Pulmonary artery endothelial cell (primary cell): ENCODE measurements at places on chromosomes 5 and 9.

GRCh38 chr9:119074017-119074416 is 295.2 kb downstream of the BRINP1 start:
- DNase-seq = no peak

DNA sequence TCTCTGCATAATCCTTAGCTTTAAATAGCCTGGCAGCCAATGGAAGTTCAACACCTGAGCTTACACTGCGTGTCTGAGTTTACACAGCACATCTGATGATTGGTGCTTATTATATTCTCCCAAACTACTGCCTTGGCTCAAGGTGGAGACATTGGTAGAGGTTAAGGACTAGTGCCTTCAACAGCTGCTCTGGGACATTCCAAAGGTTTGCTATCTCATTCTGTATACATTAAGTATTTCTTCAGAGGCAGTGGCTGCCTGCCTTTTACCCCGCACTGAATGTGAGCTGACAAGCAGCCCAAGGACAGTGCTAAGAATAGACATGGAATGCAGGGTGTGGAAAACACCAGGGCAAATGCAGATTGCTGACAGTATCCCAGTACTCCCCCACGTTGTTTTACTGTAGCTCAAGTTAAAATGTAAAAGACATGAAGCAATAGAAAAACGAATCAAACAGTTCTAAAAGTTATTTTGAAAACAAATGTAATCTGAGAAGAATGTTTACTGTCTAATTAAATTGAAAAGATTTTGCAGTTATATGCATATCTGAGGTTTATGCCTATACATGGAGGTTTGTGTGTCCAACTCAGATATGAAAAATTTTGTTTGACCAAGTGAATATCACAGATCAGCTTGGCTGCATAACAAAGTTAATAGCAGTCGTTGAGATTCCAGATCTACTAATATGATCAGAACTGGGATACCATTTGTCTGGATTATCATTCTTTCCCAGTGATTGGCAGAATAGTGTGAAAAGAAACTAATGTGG is 1.8 kb downstream of the HSPB3 start:
- DNase-seq = no peak

- no peak for DNase-seq
These were observed 20.1 kb downstream of the SLC35D2 start for GRCh38 chr9:96363175-96363967.

- no peak for DNase-seq
These were observed 199.7 kb downstream of the ISL1 start for GRCh38 chr5:51582871-51583394.

- no peak for DNase-seq
These were observed 8.3 kb upstream of the SCGB3A1 start for GRCh38 chr5:180599590-180599914.

GRCh38 chr9:93920131-93920800 is 34.9 kb downstream of the BARX1 start:
- no peak for DNase-seq

DNA sequence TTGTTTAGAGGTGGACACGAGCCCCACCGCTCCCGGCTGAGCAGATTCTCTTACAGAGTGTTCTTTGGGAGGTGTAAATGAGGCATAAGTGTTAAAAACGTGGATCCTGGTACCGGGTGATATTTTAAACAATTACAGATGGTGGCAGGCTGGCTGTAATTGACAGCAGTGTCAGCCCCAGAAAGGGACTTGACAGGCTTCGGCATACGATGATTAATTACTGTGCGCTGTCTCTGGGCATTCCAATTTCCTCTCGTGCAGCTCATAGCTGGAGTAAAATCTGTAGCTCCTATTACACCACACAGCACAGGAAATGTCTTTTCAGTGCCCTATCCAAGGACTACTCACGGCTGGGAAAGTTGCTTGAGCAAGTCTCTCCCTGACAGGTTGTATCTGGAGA is 305.4 kb upstream of the IRX2 start:
- DNase-seq = no peak

DNA sequence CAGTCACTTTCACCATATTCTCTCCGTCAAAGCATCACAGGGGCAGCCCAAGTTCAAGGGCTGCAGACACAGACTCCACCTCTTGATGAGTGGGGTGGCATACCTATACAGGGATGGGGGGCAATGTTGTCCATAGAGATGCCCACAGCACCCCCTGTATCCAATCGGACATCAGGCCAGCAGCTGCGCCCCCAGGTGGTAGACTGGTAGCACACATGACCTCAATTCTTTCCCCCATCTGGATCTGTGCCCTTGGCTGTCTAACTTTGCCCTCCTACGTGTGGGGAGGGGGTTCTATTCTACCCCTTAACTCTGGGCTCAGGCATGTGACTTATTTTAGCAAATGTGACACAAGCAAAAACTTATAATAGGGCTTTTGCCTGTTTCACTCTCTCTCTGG is 84.0 kb upstream of the SLC25A48 start:
- no peak for DNase-seq

GRCh38 chr5:172642486-172642885 is 1.4 kb downstream of the NEURL1B start:
- DNase-seq = no peak

GRCh38 chr5:136057401-136058038 is 28.7 kb downstream of the TGFBI start:
- DNase-seq = no peak

- no peak for DNase-seq
These were observed 120.4 kb downstream of the SPATA31D1 start for GRCh38 chr9:82108941-82109340.

DNA sequence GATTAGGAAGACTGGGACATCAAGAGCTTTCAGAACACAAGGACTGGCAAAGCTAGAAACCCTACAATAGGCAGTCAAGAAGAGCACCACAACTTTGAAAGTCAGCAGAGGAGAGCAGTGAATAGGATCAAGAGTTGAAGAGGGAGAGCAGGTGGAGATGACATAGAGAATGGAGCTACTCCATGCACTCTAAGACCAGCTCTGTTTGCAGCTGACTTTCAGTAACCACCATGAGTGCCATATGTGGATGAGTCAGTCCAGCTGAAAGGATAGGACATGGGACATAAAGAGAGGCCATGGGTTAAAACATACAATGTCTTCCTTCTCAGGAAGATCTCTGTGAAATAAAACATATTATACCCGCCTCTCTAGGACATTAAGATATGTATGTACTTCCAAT is 289.1 kb upstream of the KLF4 start:
- no peak for DNase-seq

DNA sequence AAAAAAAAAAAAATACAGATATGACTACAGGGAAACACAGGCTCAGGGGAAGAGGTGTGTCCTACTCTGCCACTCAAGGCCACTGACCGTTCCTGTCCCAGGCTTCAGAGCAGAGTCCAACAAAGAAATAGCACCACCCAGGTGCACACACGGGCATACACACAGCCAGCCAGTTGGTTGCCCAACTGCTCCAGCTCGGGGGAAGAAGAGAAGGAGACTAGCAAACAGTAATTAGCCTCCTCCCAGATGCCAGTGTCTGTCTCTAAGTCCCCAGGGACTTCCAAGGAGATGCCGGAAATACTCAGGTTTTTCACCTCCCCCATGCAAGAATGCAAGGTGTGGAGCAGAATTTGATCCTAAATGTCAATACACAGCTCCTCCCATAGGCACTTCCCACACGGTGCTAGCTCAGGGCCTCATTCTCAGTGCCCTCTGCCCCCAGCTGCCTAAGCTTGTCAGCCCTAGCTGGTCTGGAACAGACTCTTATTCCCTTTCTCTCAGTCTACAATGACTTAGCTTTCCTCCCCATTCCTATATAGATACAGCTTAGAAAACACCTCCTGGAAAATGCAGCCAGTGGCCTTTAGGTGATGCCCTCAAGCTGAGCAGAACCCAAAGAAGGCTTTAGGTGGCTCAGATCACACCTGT is 1.7 kb downstream of the MYORG start:
- DNase-seq = no peak

- DNase-seq = no peak
These were observed 53.8 kb upstream of the JMY start for GRCh38 chr5:79182141-79182540.

DNA sequence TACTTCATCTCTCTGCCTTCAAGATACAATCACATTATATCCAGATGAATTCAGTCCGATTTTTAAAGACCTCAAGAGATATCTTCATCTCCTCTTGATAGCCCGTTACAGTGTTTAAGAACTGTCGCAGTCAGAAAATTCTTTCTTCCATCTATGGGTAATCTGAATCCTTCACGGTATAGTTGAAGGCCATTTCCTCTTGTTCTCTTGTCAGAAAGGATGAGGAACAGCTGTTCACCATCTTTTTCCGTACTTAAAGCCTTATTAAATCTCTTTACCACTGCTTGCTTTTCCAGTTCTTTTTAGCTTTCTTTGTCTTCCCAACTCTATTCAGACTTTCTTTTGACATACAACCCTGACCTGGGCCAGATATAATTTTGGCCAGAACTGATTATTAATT is 121.8 kb downstream of the XRCC4 start:
- DNase-seq = no peak

DNA sequence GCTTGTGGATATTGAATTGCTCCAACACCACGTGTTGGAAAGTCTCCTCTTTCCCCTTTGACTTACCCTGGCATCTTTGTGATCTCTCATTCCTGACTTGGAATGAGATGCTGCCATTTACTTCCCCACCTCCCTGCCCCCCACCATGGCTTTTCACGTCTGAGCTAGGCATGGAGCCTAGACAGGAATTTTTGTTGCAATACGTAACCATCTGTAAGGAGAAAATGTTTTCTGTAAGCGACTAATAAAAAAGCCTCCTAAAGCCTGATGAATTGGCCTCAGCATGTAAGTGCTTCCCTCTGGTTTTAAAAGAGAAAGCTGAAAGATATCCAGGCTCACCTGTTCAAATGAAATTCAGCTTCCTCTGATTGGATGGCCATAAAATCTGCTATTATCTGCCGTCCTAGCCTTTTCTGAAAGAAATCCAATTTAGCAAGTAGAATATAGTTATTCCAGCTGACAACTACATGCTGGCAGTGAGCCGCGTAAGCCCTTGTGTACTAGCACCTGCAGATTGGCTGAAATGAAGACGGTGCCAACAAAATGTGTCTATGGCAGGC is 200.1 kb downstream of the NSG2 start:
- no peak for DNase-seq

GRCh38 chr9:38003946-38004808 is 64.8 kb downstream of the SHB start:
- DNase-seq = no peak

- DNase-seq = no peak
These were observed 21.3 kb upstream of the CCDC112 start for GRCh38 chr5:115317736-115318135.

GRCh38 chr9:38360839-38361472 is 31.5 kb upstream of the ALDH1B1 start:
- DNase-seq = no peak

GRCh38 chr9:126883636-126884035 is 23.2 kb downstream of the ZBTB34 start:
- no peak for DNase-seq

GRCh38 chr9:99303177-99303576 is 81.1 kb downstream of the SEC61B start:
- no peak for DNase-seq

DNA sequence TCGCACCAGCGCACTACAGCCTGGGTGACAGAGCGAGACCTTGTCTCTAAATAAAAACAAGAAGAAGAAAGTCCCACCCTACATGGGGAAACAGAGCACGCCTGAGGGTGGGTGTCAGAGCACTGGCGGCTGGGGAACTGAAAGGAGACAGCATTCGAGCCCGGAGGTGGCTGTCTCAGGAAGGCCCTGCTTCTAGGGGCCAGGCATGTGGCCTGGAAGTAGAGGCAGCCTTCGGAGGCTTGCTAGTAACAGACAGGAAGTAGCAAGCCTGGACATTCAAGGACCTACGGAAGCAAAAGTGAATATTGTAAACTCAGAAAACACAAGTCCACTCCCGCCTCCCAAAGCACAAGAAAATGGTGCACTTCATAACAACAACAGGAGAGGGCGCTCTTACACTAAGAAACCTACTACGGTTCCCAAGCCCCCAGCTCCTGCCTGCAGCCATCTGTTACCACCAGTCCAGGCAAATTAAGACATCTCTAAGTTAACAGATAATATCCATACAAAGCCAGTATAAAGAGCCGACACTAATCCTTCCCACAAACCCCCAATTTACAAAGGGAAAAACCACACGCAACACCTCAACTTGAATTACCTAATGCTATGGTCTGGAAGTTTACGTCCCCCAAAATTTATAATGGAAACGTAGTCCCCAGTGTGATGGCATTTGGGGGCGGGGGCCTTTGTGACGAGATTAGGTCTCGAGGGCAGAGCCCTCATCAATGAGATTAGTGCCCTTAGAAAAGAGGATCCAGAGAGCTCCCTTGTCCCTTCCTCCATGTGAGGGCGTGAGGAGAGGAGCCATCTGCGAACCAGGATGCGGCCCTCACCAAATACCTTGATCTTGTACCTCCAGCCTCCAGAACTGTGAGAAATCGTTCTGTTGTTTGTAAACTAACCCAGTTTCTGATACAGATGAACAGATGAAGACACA is 7.7 kb downstream of the RASGEF1C start:
- no peak for DNase-seq

- no peak for DNase-seq
These were observed 58.4 kb downstream of the PCSK1 start for GRCh38 chr5:96374653-96375052.

GRCh38 chr5:149141957-149142851 is 911 bp downstream of the ABLIM3 start:
- DNase-seq = no peak

DNA sequence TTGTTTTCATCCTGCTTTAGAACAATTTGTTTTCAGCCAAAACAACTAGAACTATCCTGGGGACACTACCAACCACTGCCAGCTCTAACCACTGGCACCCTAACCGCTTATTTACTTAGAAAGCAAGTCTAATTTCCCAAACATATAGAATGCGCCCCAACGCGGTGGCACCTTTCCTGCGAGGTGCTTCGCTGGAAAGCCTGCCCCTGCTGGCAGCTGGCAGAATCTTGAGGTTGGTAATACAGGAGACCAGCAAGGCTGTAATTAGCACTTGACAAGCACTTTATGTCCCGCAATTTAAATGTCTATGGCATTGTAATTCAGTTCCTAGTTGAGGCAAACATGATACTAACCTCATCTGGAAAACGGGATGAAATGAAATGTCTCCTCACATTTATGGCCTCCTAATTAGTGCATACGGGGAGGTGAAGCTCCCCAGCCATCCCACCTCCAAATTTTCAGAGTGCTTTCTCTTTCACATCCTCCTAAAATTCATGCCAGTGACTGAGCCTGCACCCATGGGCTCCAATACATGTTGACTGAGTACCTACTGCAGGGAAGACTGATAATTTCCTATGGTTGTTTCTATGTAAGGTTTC is 30.4 kb downstream of the GABBR2 start:
- no peak for DNase-seq

- DNase-seq = no peak
These were observed 708.1 kb upstream of the RGMB start for GRCh38 chr5:98065261-98065909.

DNA sequence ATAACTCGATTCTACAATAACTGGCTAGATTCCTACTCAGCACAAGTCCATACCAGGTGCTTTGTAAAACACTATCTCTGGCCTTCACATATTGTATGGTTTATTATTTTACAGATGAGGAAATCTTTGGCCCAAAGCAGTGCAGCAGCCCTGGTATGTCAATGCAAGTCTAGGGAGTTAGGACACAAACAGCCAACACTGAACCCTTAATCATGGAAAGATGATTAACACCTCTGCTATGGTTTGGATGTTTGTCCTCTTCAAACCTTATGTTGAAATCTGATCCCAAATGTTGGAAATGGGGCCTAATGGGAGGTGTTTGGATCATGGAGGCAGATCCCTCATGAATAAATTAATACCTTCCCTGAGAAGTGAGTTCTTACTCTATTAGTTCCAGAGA is 76.6 kb downstream of the MAPKAP1 start:
- DNase-seq = no peak

- DNase-seq = no peak
These were observed 199.3 kb upstream of the ACTBL2 start for GRCh38 chr5:57681942-57682341.

GRCh38 chr5:76688212-76688611 is 27.7 kb upstream of the F2R start:
- DNase-seq = no peak
